Cardiac atrium fibroblast (primary cell): ENCODE measurements at places on chromosomes 3 and 15. TPM values are rescaled to one million over a fixed set of nuclear protein-coding genes. Genes with fewer than 3 reads are reported as not detected.

Gene SLC24A5
- total RNA-seq = not detected in 2 replicates

Gene C2CD4B
- 1.1 and 3.4 TPM in 2 replicates for total RNA-seq

Gene STRIT1
- not detected in 2 replicates for total RNA-seq

Gene SLC35G2
- total RNA-seq = 17.3 and 25.1 TPM in 2 replicates

Gene PLS1
- 0.16 TPM in 1 of 2 replicates, not detected in the other for total RNA-seq
